ENCODE measurements at places on chromosomes 12 and 14.

DNA sequence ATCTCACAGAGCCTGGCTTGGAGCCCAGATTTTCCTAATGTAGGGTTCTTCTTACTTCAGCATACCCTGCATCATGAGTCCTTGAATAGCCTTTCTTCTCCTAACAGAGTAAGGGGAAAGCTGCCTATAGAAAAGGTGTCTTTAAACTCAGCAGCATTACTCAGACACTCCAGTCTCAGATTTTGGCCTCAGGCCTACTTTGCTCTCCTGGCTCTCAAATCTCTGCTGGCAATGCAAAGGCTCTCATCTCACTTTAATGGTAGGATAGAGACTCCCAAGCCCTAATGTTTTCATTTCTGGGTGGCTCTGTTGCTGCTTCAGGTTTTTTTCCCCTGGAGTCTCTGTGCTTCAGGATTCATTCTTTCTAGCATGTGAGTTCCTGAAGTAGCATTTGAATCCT, 9.1 kb upstream of the NKX2-8 start:
- no peak for DNase-seq

- DNase-seq, result no peak
Observed at GRCh38 chr12:49942512-49942893, 8.0 kb upstream of the AQP2 start.

DNA sequence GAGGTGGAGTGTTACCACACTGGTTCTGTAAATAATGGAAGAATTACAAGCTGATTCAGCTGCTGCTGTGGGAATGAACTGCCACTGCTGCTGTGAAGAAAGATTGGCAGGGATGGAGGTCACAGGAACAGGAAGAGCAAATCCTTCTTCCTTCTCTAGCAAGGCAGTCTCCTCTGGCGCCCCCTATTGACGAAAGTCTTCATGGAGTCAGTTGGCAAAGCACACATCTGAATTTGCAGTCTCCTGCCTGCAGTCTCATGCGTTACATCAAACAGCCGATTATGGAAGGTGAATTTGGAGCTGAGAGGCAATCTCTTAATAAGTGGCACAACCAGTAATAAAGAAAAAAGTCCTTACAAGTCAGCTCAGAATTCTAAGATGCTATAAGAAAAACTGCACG, 106.0 kb upstream of the TMTC1 start:
- DNase-seq, result peak; percentile 70

DNA sequence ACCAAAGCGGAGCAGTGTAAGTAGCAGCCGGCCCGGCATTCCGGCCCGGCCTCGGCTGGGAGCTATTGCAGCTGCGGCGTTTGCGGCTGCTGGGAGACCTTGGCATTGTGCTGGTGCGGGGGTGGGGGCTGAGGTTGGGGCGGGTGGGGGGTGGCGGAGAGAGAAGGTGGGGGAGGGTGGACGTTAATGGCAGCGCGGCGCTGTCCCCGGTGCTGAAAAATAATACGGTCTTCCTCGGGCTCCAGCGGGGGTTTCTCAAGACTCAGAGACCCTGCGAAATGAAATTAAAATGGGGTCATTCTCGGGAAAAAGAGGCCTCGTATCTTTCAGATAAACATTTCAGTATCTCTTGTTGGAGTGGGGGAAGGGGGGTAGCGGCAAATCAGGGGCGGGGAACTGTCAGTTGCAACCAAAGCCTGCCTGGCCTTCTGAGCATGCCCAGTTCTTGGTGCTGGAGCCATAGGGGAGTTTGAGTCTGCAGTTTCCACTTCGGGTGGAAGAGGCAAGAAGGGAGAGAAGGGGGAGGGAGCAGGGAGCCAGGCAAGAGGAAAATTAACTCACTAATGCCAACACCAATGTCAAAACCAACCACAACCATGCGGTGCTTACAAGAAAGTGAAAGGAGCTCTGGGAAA, 414 bp downstream of the UNC79 start:
- DNase-seq, result peak; percentile 0

DNA sequence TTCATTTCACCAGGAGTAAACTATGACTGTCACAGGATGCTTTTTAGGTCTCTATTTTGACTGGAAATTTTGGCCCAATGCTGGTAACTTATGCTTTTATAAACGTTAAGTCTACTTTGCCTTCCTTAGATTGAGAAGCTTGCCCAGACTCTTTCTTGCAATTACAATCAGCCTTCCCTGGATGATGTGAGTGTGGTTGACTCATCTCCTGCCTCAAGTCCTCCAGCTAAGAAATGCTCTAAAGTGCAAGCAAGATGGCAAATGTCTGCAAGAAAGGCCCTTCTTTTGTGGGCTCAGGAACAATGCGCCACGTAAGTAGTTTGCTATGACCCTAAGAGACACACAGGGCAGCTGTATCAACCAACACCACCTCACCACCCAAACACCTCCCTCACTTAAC, 96.9 kb downstream of the SYNE2 start:
- peak; percentile 17 for DNase-seq

DNA sequence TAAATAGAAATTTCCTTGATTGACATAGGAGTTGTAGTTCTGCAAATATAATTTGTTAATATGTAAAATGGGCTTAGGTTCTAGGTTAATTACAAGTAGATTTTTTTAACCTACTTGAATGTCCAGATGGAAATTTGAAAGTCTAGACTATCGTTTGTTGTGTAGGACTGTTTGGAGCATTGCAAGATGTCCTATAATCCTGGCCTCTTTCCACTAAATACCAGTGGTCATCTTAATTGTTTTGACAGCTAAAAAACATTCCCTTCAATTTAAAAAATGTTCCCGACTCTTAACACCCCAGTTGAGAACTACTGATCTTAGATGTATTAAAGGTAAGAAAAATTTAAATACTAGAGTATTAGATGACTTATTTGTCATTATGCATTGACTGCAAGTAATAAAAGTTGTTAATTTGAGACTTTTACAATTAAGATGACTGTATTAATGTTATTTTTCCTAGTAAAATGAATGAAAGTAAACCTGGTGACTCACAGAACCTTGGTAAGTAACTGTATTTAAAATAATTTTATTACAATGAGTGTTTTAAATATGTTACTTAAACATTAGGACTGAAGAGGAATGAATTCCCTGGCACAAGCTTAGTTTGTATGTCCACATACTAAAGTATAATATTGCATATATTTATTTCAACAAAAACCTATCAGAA, 21.8 kb downstream of the G2E3 start:
- DNase-seq, result no peak

- no peak for DNase-seq
Observed at GRCh38 chr14:94682061-94682516, 69.9 kb downstream of the SERPINA3 start.

- peak; percentile 73 for DNase-seq
Observed at GRCh38 chr12:2268471-2269286, 215.9 kb downstream of the CACNA1C start.

DNA sequence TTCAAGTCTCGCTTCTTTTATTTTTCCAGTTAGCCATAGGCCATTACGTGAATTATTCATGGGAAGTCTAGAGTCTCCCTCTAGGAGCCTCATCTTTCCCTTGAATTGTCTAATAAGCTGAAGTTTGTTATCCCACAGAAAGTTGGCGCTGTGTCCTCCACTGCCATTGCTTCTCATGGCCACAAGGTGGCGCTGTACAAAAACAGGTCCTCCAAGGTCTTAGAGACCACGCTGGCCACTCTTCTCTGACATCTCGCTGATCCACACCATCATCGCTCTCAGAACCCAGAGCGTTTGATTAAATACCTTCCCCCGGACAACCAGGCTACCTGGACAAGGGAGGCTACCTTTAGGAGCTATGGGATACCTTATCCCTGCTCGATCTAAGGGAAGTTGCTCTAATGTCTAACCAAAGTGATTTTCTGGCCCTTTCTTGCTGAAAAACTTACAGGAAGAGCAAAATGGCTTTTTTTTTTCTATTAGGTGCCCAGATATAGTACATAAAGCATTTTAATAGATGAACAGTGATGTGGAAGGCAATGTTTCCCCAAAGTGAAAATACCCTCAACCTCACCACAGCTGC, 110.0 kb downstream of the CCDC60 start:
- DNase-seq, result peak; percentile 48

DNA sequence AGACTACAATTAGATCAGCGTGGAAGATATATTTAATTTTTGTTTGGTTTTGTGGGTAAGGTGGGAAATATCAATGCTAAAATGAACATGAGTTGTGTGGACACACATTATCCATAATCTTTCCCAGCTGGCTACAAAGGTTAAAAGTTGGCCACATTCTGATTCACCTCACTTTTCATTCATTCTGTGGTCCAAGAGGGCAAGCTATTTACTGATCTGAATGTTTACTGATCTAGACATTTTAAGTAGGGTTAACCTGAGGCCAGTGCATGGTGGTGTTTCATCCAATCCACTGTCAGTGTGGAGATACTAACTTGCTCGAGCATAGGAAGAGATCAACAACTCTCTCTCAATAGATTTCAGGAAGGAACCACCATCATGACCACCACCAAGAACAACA, 71.6 kb downstream of the DCAF5 start:
- no peak for DNase-seq

- DNase-seq, result no peak
Observed at GRCh38 chr14:30848449-30849240, 25.7 kb upstream of the COCH start.

- no peak for DNase-seq
Observed at GRCh38 chr12:52296572-52297215, 5.4 kb upstream of the KRT81 start.

DNA sequence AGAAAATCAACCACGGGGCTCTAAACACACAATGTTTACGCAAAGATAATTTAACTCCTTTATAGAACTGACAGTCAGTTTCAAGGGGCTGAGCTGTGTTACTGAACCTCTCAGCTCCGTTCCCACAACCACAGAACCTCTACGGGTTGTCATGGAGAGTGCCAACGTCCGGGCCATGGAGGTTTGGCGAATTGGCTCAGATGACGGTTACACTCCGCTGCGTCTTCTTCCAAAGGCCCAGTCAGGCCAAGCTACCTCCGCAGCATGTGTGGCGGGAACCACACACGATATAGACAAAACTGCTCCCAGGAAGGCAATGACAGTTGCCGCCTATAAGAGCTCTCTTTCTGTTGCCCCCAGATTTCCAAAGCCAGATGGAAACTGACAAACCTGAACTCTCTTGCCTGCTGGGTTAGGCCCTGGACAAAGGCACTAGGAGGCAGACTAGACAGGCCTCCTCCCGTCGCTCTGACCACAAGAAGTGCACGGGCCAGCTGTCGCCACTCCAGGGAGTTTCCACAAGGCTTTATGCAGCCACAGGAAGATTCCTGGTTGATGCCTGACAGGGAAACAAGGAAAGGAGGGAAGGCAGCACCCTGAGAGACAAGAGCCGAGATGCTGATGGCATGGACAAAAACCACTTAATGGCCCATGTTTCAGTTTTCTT, 30.3 kb downstream of the CCDC88C start:
- peak; percentile 33 for DNase-seq

DNA sequence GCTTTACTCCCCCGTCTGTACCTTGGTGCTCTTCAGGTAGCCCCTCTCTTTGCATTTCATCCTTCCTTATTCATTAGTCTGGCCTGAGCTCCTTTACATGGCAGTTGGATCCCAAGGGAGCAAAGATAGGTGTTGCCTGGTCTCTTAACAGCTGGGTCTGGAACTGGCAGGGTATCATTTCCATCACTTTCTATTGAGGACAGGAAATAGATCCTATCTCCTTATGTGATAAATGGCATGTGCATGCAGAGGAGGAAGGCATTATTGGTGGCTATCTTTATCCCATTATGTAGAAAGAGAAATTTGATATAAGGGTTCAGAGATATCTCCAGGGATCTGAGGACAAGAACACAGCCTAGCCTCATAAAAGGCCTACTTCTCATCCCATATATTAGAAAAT, 54.6 kb upstream of the OAS1 start:
- DNase-seq, result no peak

DNA sequence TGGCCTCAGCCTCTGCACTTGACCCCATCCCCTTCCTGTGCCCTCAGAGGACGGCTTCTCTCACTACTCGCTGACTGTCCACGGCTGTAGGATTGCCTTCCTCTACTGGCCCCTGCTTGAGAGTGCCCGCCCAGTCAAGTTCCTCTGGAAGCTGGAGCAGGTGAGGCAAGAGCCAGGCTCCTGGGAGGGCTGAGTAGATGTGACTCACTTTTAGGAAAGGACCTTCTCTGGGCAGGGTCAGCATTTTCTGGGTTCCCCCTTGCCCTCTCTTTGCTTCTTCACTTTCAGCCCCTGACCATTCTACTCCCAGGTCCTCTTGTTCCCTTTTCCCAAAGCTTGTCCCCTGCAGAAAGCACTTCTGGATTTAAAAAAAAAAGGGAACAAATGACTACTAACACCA, 7.7 kb downstream of the CLSTN3 start:
- DNase-seq, result no peak

Data from fibroblast of pulmonary artery (primary cell).